Fibroblast of the conjunctiva (primary cell): ENCODE measurements at places on chromosomes 7 and 10.

GRCh38 chr7:21071561-21072501, 285.1 kb upstream of the SP8 start:
- no peak for DNase-seq

GRCh38 chr10:105207476-105207995, 566.4 kb downstream of the SORCS3 start:
- DNase-seq: no peak

GRCh38 chr10:72012796-72013195, 48.6 kb downstream of the CHST3 start:
- no peak for DNase-seq

- no peak for DNase-seq
Measured at GRCh38 chr10:6348096-6348874, 145.6 kb downstream of the PFKFB3 start.

DNA sequence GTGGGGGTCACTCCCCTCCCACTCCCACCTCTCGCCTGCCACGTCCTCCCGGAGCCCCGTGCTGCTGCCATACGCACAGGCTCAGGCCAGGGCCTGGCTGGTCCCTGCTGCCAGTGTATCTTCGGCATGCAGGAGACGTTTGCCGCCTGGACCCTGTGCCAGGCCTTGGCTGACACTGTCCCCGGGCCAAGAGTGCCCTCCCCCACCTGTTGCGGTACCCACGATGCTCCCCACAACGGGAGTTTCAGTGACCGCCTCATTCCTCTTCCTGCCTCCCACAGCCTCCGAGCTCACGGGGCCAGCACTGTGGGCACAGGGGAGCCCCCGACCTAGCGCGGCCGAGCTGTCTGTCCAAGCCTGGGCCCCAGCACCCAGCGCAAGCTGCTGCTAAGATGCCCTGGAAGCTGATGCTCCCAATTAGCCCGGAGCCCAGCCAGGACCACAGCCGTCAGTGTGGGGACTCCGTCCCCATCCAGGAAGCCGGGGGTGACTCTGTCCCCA, 7.4 kb downstream of the TTYH3 start:
- DNase-seq: no peak

DNA sequence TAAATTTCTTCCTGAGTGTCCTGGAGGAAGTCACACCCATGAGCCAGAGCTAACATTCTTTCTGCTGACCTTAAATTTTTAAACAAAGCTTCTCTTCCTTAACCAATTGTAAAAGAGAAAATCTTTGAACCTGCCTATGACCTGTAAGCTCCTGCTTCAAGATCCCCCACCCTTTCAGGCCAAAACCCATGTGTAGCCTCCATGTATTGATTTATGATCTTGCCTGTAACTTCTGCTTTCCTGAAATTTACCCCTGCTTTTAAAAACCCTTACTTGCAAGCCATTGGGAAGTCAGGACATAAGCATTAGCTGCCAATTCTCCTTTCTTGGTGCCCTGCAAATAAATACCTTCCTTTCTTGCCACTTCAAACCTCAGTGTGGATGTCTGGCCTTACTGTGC, 68.5 kb upstream of the HECTD2 start:
- DNase-seq: no peak

- no peak for DNase-seq
Measured at GRCh38 chr7:84603545-84603944, 409.0 kb upstream of the SEMA3A start.

- DNase-seq: no peak
Measured at GRCh38 chr10:78684947-78685346, 383.8 kb upstream of the ZMIZ1 start.

GRCh38 chr7:46812101-46812675, 769.7 kb downstream of the TNS3 start:
- DNase-seq: no peak

GRCh38 chr10:26199841-26200240, 16.7 kb upstream of the GAD2 start:
- DNase-seq: no peak

GRCh38 chr7:129949292-129950133, 3.2 kb downstream of the UBE2H start:
- peak; percentile 74 for DNase-seq

GRCh38 chr7:135791543-135792362, 43.1 kb upstream of the FAM180A start:
- no peak for DNase-seq

- peak; percentile 62 for DNase-seq
Measured at GRCh38 chr10:72552857-72553256, 73.0 kb downstream of the MICU1 start.

DNA sequence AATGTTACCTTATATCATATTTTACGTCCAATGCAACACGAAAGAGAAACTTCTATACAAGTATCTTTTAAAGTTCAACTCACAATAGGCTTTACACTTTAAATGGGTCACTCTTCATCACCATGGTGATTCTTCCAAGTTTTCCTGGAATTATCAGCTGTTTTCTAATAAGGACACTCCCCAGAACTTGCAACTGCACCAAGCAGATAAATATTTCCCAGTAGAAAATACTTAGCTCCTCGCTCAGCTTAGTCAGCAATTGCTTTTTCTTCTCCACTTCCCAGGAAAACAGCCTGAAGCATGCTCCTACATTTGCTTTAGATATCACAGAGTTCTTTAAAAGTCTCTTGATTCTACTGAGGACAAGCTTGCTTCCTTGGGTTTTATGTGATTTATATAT, 25.7 kb upstream of the ADD3 start:
- no peak for DNase-seq

DNA sequence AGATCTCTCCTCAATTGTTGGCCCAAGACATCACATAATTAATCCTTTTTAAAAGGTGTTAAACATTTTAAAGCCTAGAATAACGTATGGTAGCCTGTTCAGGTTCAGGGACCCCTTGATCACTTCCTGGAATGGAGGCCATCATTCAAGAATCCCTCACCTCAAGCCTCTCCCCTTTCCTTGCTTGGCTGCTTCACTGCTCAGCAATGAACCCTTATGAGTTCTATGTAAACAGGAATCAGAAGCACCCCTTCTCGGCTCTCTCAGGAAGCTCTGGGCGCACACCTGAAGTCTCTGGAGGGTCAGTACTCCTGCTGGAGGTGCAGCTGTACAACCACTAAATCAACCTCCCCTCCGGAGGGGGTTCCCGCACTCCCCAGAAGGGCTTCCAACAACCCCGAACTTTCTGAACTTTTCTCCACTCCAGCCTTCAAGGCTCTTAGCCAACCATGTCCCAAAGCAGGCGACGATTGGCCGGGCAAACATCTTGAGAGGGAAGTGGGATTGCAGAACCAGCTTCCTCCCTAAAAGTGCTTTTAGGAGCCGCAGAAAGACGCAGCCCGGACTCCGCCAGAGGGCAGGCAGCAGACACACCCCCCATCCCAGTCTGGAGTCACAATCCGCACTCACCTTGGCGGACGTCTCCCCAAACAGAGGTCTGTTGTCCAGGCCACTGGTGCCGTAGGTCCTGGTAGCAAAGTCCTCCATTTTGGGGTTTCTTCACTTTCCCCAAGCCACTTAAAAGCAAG, 562 bp downstream of the TMEM243 start:
- no peak for DNase-seq

DNA sequence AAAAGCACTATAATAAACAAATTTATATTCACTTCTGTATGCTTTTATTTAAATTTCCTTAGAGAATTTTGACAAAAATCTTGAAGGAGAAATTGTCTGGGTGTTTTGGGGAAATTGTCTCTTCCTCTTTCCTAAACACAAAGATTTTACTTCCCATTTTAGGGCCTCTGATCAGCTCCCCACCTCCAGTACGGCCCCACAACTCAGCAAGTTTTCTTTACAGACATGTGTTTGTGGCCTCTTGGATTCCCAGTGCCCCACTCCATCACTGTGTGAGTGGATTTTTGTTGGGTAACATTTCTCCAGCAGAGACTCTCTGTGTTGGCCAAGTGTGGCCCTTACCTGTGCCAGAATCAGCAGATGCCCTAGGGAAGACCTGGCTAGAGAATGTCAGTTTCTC, 182.8 kb upstream of the CDC14C start:
- DNase-seq: no peak

GRCh38 chr7:141072548-141073172, 1.2 kb upstream of the TMEM178B start:
- DNase-seq: peak; percentile 31

GRCh38 chr10:48309711-48310226, 3.3 kb downstream of the MAPK8 start:
- no peak for DNase-seq

DNA sequence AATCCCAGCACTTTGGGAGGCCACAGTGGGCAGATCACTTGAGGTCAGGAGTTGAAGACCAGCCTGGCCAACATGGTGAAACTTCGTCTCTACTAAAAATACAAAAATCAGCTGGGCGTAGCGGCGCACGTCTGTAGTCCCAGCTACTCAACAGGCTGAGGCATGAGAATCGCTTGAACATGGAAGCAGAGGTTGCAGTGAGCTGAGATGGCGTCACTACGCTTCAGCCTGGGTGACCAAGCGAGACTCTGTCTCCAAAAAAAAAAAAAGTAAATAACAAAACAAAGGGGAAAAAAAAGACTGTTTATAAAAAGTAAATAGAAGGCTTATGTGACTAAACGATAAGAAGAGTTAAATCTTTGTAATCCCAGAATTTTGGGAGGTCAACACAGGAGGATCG, 15.0 kb upstream of the DNMBP start:
- DNase-seq: no peak

- DNase-seq: no peak
Measured at GRCh38 chr10:69721690-69722310, 79.9 kb upstream of the COL13A1 start.

- no peak for DNase-seq
Measured at GRCh38 chr7:122770686-122771335, 68.1 kb upstream of the RNF148 start.

DNA sequence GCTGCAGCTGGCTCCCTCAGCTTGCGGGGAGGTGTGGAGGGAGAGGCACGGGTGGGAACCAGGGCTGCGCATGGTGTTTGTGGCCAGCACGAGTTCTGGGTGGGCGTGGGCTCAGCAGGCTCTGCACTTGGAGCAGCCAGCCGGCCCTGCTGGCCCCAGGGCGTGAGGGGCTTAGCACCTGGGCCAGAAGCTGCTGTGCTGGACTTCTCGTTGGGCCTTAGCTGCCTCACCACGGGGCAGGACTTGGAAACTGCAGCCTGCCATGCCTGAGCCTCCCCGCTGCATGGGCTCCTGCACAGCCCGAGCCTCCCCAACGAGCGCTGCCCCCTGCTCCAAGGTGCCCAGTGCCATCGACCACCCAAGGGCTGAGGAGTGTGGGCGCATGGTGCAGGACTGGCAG, 120.1 kb downstream of the ZNF248 start:
- no peak for DNase-seq

- DNase-seq: no peak
Measured at GRCh38 chr10:92839191-92840085, 8.9 kb upstream of the EXOC6 start.

DNA sequence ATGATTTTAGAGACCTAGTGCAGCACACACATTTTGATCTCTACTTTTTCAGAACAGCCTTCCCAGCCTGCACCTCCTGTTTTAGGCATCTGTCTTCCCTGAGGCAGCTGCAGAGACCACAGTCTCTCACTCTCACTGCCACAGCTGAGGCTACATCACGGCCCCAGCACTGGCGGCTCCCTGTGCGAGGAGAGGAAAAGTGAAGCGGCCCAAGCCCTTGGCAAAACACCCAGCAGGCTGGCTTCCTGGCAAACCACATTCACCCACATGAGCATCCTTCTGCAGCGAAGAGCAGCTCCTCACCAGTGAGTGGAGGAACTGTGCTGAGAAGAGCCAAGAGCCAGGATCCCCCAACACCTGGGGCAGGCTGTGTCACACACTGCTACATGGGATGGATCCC, 14.0 kb downstream of the HUS1 start:
- no peak for DNase-seq

DNA sequence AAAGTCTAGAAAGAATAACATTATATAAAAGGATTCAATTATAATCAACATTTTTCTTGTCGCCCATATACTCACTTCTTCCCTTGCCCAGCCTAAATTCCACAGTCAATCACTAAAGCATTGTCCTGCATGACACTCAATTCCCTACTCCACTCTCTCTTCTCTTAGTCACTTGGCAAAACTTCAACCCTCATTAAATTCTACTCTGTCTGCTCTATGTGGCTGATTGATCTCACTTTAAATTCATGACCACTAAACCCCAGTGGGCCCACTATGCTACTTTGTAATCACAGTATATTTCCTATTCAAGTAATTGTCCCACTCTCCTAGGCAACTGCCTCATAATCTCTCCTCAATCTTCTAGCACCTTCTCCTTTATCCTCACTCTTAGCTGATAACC, 54.1 kb downstream of the MTERF1 start:
- no peak for DNase-seq

GRCh38 chr10:132397036-132397541, at the start of gene PWWP2B:
PWWP2B (plus strand) TSS chr10:132397200; CDS start chr10:132397227, 27 bp downstream.
- DNase-seq: no peak

- no peak for DNase-seq
Measured at GRCh38 chr10:44828508-44829142, 82.5 kb upstream of the TMEM72 start.

DNA sequence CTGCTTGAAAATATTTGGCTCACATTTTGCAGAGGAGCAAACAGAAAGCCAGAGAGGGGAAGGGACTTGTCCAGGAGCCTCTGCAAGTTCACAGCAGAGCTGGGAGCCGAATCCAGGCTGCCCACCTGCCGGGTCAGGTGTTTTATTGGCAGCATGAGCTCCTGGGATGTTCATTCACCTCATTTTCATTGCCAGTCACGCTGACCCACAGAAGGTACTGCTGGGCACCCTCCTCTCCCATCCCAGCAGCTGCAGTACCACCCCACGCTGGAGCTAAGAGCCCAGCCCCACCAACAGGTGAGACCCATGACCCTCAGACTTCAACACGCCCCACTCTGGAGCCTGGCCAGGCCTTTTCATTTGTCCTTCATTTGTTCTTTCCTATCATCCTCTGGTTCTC, 102.7 kb downstream of the GRID1 start:
- DNase-seq: no peak

GRCh38 chr7:70700941-70701425, 431.0 kb upstream of the GALNT17 start:
- DNase-seq: no peak

DNA sequence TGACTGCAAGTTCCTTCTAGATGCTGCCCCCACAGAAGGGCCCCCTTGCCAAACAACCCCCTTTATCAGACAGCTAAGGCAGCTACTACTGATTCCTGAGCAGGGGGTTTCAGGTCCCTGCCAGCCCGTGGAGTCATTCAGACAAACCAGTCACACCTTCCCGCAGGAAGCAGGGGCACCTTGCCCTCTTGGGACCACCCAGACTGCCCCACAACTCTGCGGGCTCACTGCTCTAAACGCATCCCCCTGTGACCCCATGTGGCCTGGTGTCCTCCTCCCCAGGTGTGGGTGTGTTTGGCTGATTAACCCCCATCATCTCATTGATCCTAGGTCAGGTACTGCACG, 298.9 kb downstream of the TCERG1L start:
- DNase-seq: no peak
